ENCODE measurements at places on chromosomes 6 and 20.

DNA sequence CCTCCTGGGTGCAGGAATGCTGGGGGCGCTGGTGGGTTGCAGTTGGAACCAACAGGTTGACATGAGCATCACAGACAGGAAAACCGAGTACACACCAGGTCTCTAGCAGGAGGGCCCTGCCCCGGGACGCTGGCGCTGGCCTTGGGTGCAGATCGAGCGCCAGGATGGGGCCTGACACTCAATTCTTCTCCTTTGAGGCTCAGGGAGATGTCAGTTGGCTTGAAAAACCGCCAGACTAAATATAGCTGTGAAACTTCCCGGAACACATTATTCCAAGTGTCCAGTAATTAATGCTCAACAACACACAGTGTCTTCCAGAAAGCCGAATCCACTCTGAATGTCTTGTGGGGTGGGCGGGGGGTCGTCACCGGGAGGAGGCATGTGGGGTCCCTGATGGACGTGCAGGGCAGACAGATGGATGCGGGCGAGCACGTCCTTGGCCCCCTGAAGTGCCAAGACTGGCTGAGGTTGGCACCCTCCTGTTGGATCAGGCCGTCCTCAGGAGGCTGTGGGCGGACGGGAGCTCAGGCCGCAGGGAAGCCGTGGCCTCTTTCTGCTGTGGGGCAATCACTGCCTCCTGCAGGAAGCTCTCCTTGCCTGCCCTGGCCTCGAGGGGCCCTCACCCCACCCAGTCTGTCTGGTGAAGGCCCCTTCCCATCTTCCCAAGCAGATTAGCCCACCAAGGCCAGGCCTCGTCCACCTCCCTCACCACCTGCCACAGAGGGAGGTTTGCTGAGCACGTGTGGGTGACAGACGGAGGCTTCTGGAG lies 19.4 kb upstream of the GATA5 start:
- no peak for DNase-seq
- peak overlapping the region; percentile 49 for H3K27ac ChIP-seq
- peaks cover 55% of the 10 kb centered on the region for H3K4me1 ChIP-seq
- no peaks in the 10 kb centered on the region for H3K36me3 ChIP-seq
- H3K27me3 ChIP-seq: peaks cover 30% of the 10 kb centered on the region

DNA sequence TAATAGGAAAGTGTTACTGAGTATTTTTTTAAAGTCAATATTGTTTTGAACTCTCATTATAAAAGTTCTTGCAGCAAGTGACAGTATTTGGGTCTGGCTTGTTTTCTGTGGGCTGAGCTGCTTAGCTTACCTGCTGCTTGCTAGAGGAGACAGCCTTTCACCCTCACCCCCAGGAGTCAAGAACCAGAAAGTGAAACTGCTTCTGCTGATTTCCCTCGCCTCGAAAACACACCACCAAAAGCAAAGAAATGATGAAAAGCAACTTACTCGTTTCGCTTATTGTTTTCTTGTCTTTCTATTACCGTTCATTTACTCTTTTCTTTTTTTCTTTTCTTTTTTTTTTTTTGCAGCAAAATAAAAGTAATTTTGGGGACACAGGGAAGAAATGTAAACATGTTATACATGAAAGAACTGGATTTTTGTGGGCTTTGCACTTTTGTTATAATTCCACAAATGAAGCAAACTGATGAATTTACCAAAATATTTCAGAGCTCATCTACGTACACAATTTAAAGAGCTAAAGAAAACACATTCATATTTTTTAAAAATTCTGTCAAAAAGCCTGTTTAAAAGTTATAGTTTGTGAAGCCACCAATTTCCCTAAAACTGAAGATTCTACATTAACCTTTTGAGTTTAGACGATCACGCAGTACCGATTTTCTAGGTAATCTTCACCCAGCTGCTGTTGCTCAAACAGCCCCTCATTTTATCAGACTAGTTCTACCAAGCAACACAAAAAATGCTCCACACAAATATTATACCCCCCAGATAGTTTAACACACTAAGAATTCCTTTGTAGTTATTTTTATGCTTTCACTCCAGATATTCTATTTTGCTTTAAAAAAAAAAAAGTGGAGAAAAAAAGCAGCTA lies 1.7 kb downstream of the SCML4 start:
- no peak for DNase-seq
- no peaks in the 10 kb centered on the region for H3K36me3 ChIP-seq
- no peaks in the 10 kb centered on the region for H3K27me3 ChIP-seq
- peak overlapping the region; percentile 0 for H3K27ac ChIP-seq
- H3K4me1 ChIP-seq: peaks cover 10% of the 10 kb centered on the region

DNA sequence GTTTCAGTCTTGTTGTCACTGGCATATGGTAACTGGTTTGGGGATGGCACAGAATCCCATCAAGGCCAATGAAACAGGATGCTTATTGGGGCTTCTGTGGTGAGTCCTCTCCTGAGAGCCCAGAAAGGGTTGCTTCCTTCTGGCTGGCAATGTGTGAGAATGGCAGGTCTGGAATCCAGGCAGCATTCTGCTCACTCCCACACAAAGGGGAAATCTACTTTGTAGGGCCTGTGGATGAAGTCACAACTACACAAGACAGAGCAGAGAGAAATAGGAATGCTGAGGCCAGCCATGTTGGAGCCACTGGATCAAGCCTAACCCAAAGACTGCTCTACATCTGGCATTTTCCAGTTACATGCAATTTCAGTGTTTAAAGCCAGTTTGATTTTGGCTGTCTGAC lies 15.7 kb downstream of the PLAGL2 start:
- DNase-seq: no peak
- H3K4me3 ChIP-seq: no peak overlapping the region
- H3K27ac ChIP-seq: no peak overlapping the region
- peaks cover 8% of the 10 kb centered on the region for H3K4me1 ChIP-seq
- H3K27me3 ChIP-seq: no peaks in the 10 kb centered on the region

GRCh38 chr6:141394125-141394536 lies 738.6 kb upstream of the GJE1 start:
- H3K4me3 ChIP-seq: no peak overlapping the region
- H3K27me3 ChIP-seq: no peaks in the 10 kb centered on the region
- no peak for DNase-seq
- H3K27ac ChIP-seq: no peak overlapping the region
- no peaks in the 10 kb centered on the region for H3K36me3 ChIP-seq
- H3K4me1 ChIP-seq: no peaks in the 10 kb centered on the region

DNA sequence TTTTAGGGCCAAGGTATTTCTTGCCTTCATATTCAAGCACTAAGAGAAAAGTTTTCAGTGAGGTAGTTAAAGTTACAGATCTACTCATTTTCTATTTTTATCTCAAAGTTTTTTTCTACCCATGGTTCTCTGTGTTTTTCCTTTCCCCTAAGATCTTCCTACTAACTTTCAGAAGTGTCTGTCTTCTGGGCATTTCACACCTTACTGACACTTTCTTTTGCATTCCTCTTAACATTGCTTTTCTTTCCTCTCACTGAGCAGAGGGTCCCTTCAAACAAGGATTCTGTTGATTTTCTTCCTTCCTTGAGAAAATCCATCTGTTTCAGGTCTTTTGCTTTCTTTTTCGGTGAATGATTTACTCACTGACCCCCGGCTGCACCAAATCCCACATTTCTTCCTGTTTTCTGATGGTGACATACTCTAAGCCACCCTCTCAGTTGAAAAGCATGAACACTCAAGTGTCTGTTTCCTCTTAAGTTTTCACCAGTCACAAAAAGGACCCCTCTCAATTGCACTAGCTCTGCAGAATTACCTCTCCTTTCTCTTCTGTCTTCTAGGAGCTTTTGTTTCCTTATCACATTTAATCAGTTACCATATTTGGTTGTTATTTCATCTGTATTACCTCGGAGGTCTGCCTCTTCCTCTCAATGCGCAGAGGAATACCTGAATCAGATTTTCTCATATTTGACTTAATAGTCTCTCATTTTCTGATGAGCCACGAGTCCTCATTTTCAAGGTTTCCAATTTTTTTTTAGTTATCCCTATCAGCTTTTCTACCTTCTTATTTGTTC lies 73.5 kb upstream of the RNF217 start:
- H3K27me3 ChIP-seq: no peaks in the 10 kb centered on the region
- H3K36me3 ChIP-seq: no peaks in the 10 kb centered on the region
- no peak for DNase-seq
- no peak overlapping the region for H3K27ac ChIP-seq

DNA sequence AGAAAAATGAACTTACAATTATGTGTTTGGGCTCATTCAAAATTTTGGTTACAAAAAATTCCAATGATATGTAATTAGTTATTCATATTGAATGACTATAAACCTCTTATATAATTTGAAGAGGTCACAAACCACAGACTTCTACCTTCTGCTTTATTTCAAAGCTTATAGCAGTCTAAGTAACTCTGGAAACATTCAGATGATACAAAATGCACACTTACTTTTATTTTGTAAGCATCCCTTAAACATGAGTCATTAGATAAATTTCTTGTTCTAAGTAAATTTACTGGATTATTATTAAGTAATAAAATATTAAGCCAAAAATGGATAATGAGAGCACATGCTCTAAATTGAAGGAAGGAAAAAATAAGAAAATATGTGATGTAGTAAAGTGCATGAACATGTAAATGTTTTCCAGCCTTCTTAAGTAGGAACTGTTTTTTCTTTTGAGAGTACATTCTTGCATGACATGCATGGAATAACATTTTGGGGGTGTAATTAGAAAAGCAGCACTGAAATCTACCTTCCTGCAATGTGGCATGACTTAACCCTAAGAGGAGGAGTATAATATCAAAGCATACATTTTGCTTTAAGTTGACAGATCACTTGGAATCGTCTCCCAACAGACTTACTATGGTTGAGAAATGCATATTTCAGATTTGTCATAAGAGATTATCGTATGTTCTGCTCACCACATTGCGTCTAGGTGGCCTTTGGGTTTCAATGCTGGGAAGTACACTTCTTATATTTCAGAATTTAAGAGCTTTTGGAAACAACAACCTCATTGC lies 372.7 kb upstream of the HSF2 start:
- no peaks in the 10 kb centered on the region for H3K27me3 ChIP-seq
- H3K4me1 ChIP-seq: peaks cover 10% of the 10 kb centered on the region
- H3K4me3 ChIP-seq: no peak overlapping the region
- DNase-seq: no peak
- H3K36me3 ChIP-seq: no peaks in the 10 kb centered on the region
- H3K27ac ChIP-seq: no peak overlapping the region

GRCh38 chr6:95693108-95693507 lies 115.8 kb downstream of the MANEA start:
- H3K36me3 ChIP-seq: no peaks in the 10 kb centered on the region
- no peak overlapping the region for H3K4me3 ChIP-seq
- no peaks in the 10 kb centered on the region for H3K27me3 ChIP-seq
- DNase-seq: no peak

GRCh38 chr6:128482642-128483041 lies 37.8 kb downstream of the PTPRK start:
- H3K27me3 ChIP-seq: no peaks in the 10 kb centered on the region
- no peak for DNase-seq
- no peak overlapping the region for H3K4me3 ChIP-seq
- no peaks in the 10 kb centered on the region for H3K4me1 ChIP-seq
- no peak overlapping the region for H3K27ac ChIP-seq

DNA sequence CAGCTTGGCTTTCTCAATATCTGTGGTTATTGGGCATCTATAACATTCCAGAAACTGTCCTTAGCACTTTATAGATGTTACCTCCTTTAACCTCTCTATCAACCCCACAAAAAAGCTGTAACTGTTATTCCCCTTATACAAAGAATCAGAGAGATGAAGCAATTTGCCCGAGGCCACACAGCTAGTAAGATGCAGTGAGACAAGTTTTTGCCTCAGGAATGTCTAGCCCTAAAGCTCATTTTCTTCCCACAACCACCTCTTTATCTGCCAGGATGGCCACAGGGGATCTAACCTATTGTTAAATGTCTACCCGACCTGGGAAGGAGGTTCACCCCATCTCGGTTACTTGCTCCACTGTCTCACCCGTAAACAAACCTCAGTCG lies 31.9 kb upstream of the TCP11 start:
- H3K4me1 ChIP-seq: no peaks in the 10 kb centered on the region
- H3K27ac ChIP-seq: no peak overlapping the region
- no peak overlapping the region for H3K4me3 ChIP-seq

GRCh38 chr6:113491376-113491775 lies 365.8 kb upstream of the MARCKS start:
- no peaks in the 10 kb centered on the region for H3K36me3 ChIP-seq
- H3K4me1 ChIP-seq: peaks cover 44% of the 10 kb centered on the region
- peak overlapping the region; percentile 31 for H3K27ac ChIP-seq

GRCh38 chr20:57928181-57928967 lies 218.6 kb upstream of the PMEPA1 start:
- no peaks in the 10 kb centered on the region for H3K4me1 ChIP-seq
- no peaks in the 10 kb centered on the region for H3K27me3 ChIP-seq
- no peaks in the 10 kb centered on the region for H3K36me3 ChIP-seq

DNA sequence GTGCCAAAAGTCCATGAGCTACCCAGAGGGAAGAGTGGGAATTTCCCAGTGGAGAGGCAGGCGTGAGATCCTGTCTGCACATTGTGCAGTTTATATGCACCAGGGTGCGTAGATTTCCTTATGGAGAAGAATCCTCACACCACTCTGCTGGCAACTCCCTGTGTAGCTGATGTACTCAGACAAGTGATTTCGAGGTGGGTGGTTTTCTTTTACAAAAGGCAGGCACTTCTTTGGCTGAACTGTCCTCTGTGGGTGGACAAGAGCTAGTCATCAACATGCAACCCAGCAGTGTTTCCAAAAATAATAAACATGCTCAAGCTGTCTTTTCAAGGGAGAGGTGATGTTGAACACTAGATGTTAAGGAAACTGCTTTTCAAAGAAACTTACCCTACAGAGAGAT lies 121.7 kb upstream of the NXT1 start:
- no peaks in the 10 kb centered on the region for H3K27me3 ChIP-seq
- H3K27ac ChIP-seq: no peak overlapping the region
- no peak overlapping the region for H3K4me3 ChIP-seq
- H3K36me3 ChIP-seq: no peaks in the 10 kb centered on the region

DNA sequence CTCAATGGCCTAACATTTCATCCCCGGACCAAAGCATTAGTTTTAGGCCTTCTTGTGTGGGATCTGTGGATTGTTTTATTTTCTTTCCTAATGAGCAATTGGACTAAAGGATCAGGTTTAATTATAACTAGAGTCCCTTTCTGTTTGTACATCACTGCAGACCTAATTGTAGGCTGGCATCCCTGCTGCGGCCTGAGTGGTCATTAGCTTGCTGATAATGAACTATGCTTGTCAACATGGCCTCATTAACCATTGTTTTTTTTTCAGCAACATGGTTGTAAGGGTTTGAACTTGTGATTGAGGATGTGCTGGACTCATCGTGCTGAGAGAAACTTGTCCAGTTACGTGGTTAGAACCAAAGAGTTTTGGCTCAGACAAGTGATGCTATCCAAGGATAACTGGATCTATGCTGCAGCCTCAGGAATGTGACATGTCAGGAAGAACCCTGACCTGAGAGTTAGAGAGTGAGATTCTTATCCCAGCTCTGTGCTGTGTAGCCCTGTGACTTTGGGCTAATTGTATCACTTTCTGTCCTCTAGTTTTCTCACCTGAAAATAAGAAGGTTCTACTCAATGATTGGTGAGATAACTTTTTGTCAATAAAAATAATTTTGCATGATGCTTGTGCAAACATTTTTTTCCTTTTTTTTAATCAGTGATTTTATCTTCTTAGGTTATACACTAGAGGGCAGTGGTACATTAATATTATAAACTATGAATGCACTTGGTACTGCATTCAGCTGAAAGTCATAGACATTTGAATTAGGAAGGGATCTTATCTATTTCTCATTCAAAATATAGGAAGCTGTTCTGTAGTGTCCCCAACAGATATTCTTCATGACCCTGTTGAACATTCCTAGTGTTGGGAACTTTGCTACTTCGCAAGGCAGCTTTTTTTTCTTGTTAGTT lies 140.9 kb downstream of the RNF144B start:
- H3K4me1 ChIP-seq: no peaks in the 10 kb centered on the region
- no peaks in the 10 kb centered on the region for H3K36me3 ChIP-seq
- H3K4me3 ChIP-seq: no peak overlapping the region

- DNase-seq: no peak
- peaks cover 44% of the 10 kb centered on the region for H3K36me3 ChIP-seq
- peak overlapping the region; percentile 98 for H3K27ac ChIP-seq
- H3K4me3 ChIP-seq: peak overlapping the region; percentile 81
- H3K4me1 ChIP-seq: peaks cover 62% of the 10 kb centered on the region
- H3K27me3 ChIP-seq: no peaks in the 10 kb centered on the region
These were observed 1.3 kb upstream of the TAPBP start for GRCh38 chr6:33314943-33315792.
